ENCODE measurements at places on chromosomes 3 and 15.

DNA sequence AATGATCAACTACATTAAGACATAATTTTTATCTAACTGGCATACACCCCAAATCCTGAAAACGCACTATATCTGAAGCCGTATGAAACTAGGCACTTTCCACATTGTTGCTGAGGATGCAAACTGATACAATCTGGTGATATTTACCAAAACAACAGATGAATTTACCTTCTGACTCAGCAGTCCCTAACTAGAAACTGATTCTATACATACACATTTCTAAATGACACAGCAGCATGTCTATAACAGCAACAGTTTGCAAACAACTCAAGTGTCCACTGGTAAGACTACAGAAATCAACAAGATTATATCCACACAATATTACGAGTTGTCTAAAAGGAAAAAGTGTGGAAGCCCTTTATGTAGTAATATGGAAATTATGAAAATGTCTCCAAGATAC, 22.9 kb downstream of the SECISBP2L start:
- no peak for DNase-seq

DNA sequence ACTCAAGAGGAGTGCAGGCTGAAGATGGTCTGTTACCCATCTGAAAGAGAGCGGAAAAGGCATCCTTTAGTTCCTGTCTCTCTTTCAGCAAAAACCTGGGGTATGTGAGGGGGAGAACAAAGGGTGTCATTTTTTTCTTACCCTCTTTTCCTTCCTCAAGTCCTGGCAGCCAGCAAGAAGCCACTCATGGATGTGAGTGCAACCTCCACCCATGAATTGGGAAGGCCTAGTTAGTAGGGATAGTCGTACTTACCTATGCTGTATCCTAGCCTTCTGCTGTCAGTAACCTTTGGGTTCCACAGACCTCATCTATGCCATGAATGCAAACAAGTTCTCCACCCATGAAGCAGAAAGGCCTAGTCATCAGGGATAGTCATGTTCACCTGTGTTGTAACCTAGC, 472.8 kb downstream of the ZIC1 start:
- DNase-seq = no peak

DNA sequence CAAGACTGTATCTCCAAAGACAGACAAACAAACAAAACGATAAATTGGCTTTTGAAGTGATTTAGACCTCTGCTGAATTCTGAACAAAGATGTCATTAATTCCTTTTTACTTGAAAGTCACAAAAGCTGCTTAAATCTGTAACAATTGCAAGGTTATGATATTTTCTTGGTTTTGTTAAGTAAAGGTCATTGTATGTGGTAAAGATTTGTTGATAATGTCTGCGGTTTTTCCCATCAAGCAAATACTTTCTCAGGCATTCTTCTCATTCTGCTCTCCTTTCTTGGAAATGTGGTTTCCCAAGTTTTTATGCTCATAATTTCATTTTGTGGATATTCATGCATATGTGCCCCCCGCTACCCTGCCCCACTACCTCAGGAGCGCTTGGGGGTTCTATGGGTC, 116.5 kb downstream of the SLMAP start:
- no peak for DNase-seq

GRCh38 chr3:116254541-116254940, 190.7 kb downstream of the LSAMP start:
- DNase-seq = no peak

GRCh38 chr15:101256757-101257156, 4.9 kb upstream of the CHSY1 start:
- DNase-seq = no peak

- no peak for DNase-seq
These were observed 68.4 kb downstream of the TLE3 start for GRCh38 chr15:70029297-70029701.

DNA sequence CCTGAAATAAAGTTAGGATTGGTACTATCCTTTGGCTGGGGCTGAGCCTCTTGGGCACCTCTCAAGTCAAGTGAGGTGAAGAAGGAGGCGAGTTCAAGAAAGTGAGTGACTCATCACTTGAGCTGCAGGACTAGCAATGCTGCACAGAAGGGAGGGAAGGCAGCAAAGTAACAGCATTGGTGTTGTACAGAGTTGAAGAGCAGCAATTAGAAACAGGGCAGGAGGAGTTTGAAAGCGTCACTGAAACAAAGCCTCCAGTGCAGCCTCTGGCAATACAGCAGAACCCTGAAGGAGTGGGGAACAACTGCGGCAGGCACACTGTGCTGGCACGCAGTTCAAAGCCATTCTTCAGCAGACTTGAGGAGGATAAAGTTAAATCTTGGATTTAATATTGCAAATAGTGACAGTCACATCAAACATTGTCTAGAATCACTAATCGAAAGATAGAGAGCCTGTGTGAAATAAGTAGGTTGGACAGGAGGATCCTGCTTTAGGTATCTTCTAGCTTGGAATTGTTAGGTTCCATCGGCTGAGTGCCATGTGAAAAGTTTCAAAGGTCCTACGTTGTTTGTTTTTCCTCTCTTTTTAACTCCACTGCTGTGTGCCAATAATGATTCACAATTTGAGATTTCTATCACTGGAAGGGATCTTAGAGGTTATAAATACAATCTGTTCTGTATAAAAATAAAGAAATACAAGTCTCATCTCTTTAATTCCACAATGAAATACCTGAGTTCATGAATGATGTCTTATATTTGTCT, 479.8 kb downstream of the NAALADL2 start:
- no peak for DNase-seq

- no peak for DNase-seq
These were observed 17.8 kb downstream of the CEP19 start for GRCh38 chr3:196694202-196694638.

- DNase-seq = no peak
These were observed 13.8 kb downstream of the HDC start for GRCh38 chr15:50251638-50252182.

- no peak for DNase-seq
These were observed 251.6 kb downstream of the XXYLT1 start for GRCh38 chr3:195019335-195019734.

DNA sequence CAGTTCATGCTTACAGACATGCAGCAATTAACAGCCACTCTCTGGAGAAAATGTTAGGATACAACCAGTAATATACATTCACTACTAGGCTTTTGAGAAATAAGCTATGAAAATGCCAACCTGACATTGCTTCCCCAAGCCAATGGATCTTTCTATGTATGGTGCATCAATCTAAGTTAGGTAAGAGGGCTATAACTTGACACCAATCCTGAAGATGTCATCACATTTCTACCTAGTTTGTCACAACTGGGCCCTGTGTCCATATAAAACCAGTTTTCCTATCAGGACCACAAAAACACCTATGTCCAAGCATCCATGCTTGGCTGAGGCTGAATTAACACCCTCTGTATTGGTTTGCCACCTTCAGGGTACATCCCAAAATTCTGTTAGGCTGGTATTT, 13.8 kb upstream of the GPX1 start:
- DNase-seq = no peak

- DNase-seq = no peak
These were observed 168.9 kb downstream of the ATP10A start for GRCh38 chr15:25694239-25694584.

- DNase-seq = no peak
These were observed 112.5 kb downstream of the RAP2B start for GRCh38 chr3:153274561-153274960.

DNA sequence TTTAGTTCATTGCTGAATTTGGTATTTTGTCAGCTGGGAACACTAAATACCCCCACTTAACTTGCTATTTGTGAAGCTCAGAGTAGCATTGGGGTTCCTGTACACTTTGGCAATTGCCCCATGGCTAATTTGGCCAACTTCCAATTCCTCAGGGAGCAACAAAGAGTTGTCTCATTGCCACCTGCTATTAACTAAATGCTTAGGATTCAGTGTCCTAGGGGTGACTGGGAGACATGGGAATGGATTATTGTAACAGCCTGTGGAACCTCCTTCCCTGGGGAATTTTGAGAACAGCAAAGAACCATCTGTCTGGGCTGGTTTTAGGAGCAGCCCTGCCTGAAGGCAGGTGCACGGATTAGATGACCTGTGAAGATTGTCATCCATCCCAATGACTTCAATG, 437.4 kb upstream of the TPRG1 start:
- DNase-seq = no peak
